ENCODE measurements at places on chromosomes 2 and 18. TPM values are rescaled to one million over a fixed set of nuclear protein-coding genes. Genes with fewer than 3 reads are reported as not detected.

The STARD6 gene
- not detected for total RNA-seq

The APCDD1 gene
- total RNA-seq = not detected

The GCKR gene
- not detected for total RNA-seq

The IHH gene
- not detected for total RNA-seq

The CNGA3 gene
- total RNA-seq = not detected

The GPR45 gene
- not detected for total RNA-seq

The MAP2 gene
- not detected for total RNA-seq
